T-cell (primary cell): ENCODE measurements at places on chromosomes 6 and 20.

- H3K4me3 ChIP-seq = no peak overlapping the region
- H3K4me1 ChIP-seq = no peaks in the 10 kb centered on the region
- DNase-seq = no peak
- H3K36me3 ChIP-seq = no peaks in the 10 kb centered on the region
Measured at GRCh38 chr6:1930356-1930755, 315.0 kb downstream of the GMDS start.

- H3K4me3 ChIP-seq = peak overlapping the region; percentile 70
- H3K4me1 ChIP-seq = peaks cover 15% of the 10 kb centered on the region
- no peak overlapping the region for H3K27ac ChIP-seq
- DNase-seq = no peak
- no peaks in the 10 kb centered on the region for H3K36me3 ChIP-seq
Measured at GRCh38 chr6:6545616-6546317, 42.8 kb upstream of the LY86 start.

- no peak for DNase-seq
- H3K36me3 ChIP-seq = no peaks in the 10 kb centered on the region
- peaks cover 6% of the 10 kb centered on the region for H3K27me3 ChIP-seq
Measured at GRCh38 chr6:159540152-159540551, 152.9 kb downstream of the SOD2 start.

GRCh38 chr6:40545954-40546353 lies 41.2 kb downstream of the LRFN2 start:
- no peak overlapping the region for H3K27ac ChIP-seq
- no peaks in the 10 kb centered on the region for H3K27me3 ChIP-seq
- no peaks in the 10 kb centered on the region for H3K36me3 ChIP-seq

GRCh38 chr20:36854348-36855240 lies 21.3 kb upstream of the TLDC2 start:
- no peak overlapping the region for H3K27ac ChIP-seq
- peaks cover 3% of the 10 kb centered on the region for H3K36me3 ChIP-seq
- peaks cover 6% of the 10 kb centered on the region for H3K4me1 ChIP-seq
- DNase-seq = no peak
- no peaks in the 10 kb centered on the region for H3K27me3 ChIP-seq

- no peaks in the 10 kb centered on the region for H3K4me1 ChIP-seq
- H3K27me3 ChIP-seq = no peaks in the 10 kb centered on the region
- no peaks in the 10 kb centered on the region for H3K36me3 ChIP-seq
Measured at GRCh38 chr20:15706719-15707118, 866.5 kb downstream of the KIF16B start.

GRCh38 chr20:10034717-10035571 lies at the start of gene ANKEF1:
Gene ANKEF1, plus strand, starts transcription at chr20:10034987. Its CDS starts 3,315 bp downstream, at chr20:10038302.
- peak within 1 kb of the TSS; percentile 72 for H3K4me3 ChIP-seq
- DNase-seq = peak; percentile 82
- peaks cover 15% of the 10 kb centered on the region for H3K4me1 ChIP-seq

- H3K4me3 ChIP-seq = no peak overlapping the region
- DNase-seq = no peak
- H3K27ac ChIP-seq = no peak overlapping the region
- H3K4me1 ChIP-seq = no peaks in the 10 kb centered on the region
- no peaks in the 10 kb centered on the region for H3K36me3 ChIP-seq
Measured at GRCh38 chr6:139407718-139408222, 33.3 kb upstream of the CITED2 start.

GRCh38 chr6:6932968-6933367 lies 174.8 kb upstream of the RREB1 start:
- no peak overlapping the region for H3K4me3 ChIP-seq
- no peaks in the 10 kb centered on the region for H3K36me3 ChIP-seq
- H3K27ac ChIP-seq = no peak overlapping the region
- no peaks in the 10 kb centered on the region for H3K27me3 ChIP-seq
- no peak for DNase-seq

- H3K27ac ChIP-seq = no peak overlapping the region
- H3K36me3 ChIP-seq = no peaks in the 10 kb centered on the region
- H3K27me3 ChIP-seq = no peaks in the 10 kb centered on the region
- no peaks in the 10 kb centered on the region for H3K4me1 ChIP-seq
- DNase-seq = no peak
- H3K4me3 ChIP-seq = no peak overlapping the region
Measured at GRCh38 chr6:69881322-69882151, 15.2 kb downstream of the COL19A1 start.

- DNase-seq = peak; percentile 34
- no peaks in the 10 kb centered on the region for H3K36me3 ChIP-seq
- H3K4me3 ChIP-seq = peak overlapping the region; percentile 99
- H3K27ac ChIP-seq = peak overlapping the region; percentile 97
- H3K27me3 ChIP-seq = no peaks in the 10 kb centered on the region
Measured at GRCh38 chr6:35258858-35259193, 709 bp upstream of the ZNF76 start.

GRCh38 chr6:71544906-71545305 lies 256.3 kb downstream of the OGFRL1 start:
- no peaks in the 10 kb centered on the region for H3K36me3 ChIP-seq
- no peak overlapping the region for H3K27ac ChIP-seq
- no peak for DNase-seq
- H3K27me3 ChIP-seq = no peaks in the 10 kb centered on the region
- no peak overlapping the region for H3K4me3 ChIP-seq

GRCh38 chr6:37556881-37557644 lies 57.4 kb upstream of the CCDC167 start:
- H3K36me3 ChIP-seq = no peaks in the 10 kb centered on the region
- DNase-seq = no peak
- no peak overlapping the region for H3K27ac ChIP-seq
- no peak overlapping the region for H3K4me3 ChIP-seq
- no peaks in the 10 kb centered on the region for H3K27me3 ChIP-seq

- peaks cover 87% of the 10 kb centered on the region for H3K36me3 ChIP-seq
- H3K4me1 ChIP-seq = peaks cover 18% of the 10 kb centered on the region
- no peak overlapping the region for H3K4me3 ChIP-seq
- H3K27me3 ChIP-seq = no peaks in the 10 kb centered on the region
Measured at GRCh38 chr6:111677249-111677990, 71.7 kb upstream of the TRAF3IP2 start.

- H3K27ac ChIP-seq = no peak overlapping the region
- no peaks in the 10 kb centered on the region for H3K27me3 ChIP-seq
- no peak overlapping the region for H3K4me3 ChIP-seq
- no peak for DNase-seq
Measured at GRCh38 chr6:18036781-18037180, 49.3 kb upstream of the KIF13A start.

DNA sequence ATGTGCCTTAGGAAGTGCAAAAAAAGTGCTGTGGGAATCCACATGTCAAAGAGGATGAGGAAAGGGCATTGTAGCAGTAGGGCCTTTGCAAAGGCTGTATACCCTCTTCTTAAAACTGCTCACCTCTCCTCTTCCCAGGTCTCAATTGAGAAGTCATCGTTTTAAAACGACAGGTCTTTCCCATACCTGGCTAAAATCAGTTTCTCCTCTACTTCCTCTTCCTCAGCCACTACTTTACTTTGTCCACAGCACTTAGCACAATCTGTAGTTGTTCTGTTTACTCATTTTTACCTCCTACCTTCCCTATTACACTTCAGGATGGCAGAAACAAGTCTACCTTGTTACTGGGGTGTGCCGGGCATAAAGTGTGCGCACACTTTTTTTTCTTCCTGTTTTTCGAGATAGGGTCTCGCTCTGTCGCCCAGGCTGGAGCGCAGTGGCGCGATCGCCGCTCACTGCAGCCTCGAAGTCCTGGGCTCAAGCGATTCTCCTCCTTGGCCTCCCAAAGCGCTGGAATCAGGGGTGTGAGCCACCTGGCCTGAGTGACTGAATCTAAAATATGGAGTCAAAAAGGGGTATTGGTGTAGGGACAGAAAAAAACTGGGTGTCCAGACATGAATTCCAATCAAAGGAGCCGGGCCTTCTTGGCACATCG lies 9.8 kb upstream of the ELOVL5 start:
- H3K27me3 ChIP-seq = no peaks in the 10 kb centered on the region
- H3K27ac ChIP-seq = peak overlapping the region; percentile 99
- no peak for DNase-seq
- peaks cover 43% of the 10 kb centered on the region for H3K4me1 ChIP-seq
- H3K4me3 ChIP-seq = peak overlapping the region; percentile 78

DNA sequence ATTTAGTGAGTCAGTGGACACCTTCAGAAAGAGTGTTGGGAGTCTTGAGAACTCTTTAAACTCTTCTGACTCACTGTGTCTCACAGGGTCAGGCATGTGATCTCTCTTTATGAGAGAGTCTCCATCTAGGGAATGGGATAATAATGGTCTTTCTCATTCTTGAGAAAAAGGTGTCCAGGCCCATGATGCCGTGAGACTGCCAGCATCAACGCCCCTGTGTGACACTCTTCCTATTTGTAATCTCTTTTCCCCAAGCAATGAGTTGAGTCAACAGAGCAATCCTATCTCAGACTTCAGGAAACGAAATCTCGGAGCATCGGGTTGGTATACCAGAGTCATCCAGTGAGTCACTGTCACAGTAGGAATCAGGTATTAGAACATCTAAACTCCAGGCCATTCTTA lies 82.3 kb upstream of the BMP2 start:
- no peaks in the 10 kb centered on the region for H3K4me1 ChIP-seq
- H3K4me3 ChIP-seq = no peak overlapping the region
- H3K36me3 ChIP-seq = no peaks in the 10 kb centered on the region
- no peak for DNase-seq
- H3K27ac ChIP-seq = no peak overlapping the region
- H3K27me3 ChIP-seq = peaks cover 2% of the 10 kb centered on the region

DNA sequence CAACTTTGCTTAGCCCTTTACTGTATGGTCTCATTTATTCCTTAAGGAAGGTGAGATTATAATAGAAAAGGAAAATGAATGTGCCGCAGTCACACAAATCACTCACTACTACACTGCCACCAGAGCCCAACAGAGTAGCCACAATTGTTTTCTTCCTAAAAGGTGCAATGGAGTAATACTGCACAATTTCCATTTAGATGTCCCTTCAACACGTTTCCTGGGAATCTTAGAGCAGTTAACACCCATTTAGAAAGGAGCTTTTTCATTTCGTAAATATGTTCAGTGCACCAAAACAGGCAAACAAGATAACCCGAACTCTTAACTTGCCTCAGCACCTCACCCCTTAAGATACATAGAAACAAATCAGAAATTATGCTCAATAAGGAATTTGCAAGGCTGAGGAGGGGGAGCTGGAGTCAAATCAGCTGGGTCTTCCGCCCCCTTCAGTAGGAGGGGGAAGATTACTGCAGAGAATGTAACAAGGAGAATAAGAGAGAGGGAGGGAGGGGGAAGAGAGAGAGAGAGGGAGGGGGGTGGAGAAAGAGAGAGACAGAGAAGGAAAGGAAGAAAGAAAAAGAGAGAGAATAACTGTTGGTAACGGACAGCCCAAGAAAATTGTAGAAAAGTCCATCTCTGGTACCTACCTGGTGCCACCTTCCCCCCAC lies 155.5 kb downstream of the BCAS1 start:
- DNase-seq = no peak
- peak overlapping the region; percentile 62 for H3K4me3 ChIP-seq
- no peaks in the 10 kb centered on the region for H3K36me3 ChIP-seq
- no peaks in the 10 kb centered on the region for H3K27me3 ChIP-seq
- peaks cover 20% of the 10 kb centered on the region for H3K4me1 ChIP-seq
- H3K27ac ChIP-seq = peak overlapping the region; percentile 62

DNA sequence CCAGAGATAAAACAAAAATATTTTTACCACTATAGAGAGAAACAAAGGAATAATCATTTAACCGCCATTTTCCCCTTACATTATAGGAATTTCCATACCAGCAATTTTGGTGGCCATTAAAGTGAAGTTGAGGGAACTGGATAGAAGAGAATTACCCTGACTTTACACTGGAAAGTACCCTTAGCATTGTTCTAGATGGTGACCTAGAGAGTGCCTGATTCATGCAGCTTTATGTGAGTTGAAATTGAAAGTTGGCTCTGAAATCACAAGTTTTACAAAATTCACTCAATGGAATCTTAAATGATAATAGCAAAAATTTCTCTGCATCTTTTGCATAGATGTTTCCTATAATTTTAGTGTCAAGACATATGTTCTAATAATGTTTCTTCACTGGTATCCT lies 55.7 kb upstream of the PREP start:
- peak overlapping the region; percentile 27 for H3K4me3 ChIP-seq
- DNase-seq = no peak
- peaks cover 22% of the 10 kb centered on the region for H3K4me1 ChIP-seq
- H3K27ac ChIP-seq = peak overlapping the region; percentile 84

GRCh38 chr20:38113401-38114325 lies 51.4 kb downstream of the TGM2 start:
- no peaks in the 10 kb centered on the region for H3K36me3 ChIP-seq
- no peak overlapping the region for H3K4me3 ChIP-seq
- H3K27ac ChIP-seq = no peak overlapping the region
- H3K27me3 ChIP-seq = no peaks in the 10 kb centered on the region

- H3K4me1 ChIP-seq = no peaks in the 10 kb centered on the region
- DNase-seq = no peak
- no peaks in the 10 kb centered on the region for H3K27me3 ChIP-seq
- H3K36me3 ChIP-seq = no peaks in the 10 kb centered on the region
Measured at GRCh38 chr6:139879823-139880356, 505.4 kb upstream of the CITED2 start.

- H3K27me3 ChIP-seq = no peaks in the 10 kb centered on the region
- DNase-seq = no peak
- H3K4me3 ChIP-seq = no peak overlapping the region
- H3K27ac ChIP-seq = no peak overlapping the region
Measured at GRCh38 chr6:139016337-139017213, 12.0 kb upstream of the ABRACL start.

DNA sequence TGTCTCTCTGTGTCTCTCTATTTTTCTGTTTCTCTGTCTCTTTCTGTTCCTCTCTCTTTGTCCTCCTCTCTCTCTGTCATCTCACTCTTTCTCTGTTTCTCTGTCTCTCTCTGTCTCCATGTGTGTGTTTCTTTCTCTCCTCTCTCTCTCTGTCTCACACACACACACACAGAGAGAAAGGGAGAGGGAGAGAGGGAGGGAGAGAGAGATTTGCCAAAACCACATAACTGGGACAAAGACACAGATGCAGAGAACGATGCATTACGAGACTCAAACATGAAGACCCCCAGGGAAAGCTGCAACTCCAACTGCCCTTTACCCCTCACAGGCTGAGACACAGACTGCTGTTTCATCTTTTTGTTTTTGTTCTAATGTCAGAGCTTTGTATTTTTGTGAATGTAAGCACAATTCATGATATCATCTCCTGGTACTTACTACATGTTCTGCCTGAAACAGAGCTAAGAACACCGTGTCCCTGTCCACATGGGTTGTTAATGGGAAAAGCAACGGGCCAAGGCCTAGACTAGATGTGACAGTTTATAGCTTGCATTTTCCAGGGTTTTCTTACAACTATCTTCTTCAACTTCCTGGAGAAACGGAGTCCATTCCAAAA lies 177.1 kb upstream of the ARID1B start:
- no peaks in the 10 kb centered on the region for H3K4me1 ChIP-seq
- H3K27me3 ChIP-seq = peaks cover 24% of the 10 kb centered on the region
- DNase-seq = no peak
- H3K4me3 ChIP-seq = no peak overlapping the region
- H3K27ac ChIP-seq = no peak overlapping the region
- H3K36me3 ChIP-seq = no peaks in the 10 kb centered on the region

GRCh38 chr20:1832634-1833033 lies 62.6 kb upstream of the SIRPA start:
- no peak overlapping the region for H3K4me3 ChIP-seq
- no peak for DNase-seq
- H3K27ac ChIP-seq = no peak overlapping the region
- H3K36me3 ChIP-seq = no peaks in the 10 kb centered on the region
- H3K27me3 ChIP-seq = no peaks in the 10 kb centered on the region
